KBM-7 (cell line): ENCODE measurements at places on chromosomes 12 and 14.

DNA sequence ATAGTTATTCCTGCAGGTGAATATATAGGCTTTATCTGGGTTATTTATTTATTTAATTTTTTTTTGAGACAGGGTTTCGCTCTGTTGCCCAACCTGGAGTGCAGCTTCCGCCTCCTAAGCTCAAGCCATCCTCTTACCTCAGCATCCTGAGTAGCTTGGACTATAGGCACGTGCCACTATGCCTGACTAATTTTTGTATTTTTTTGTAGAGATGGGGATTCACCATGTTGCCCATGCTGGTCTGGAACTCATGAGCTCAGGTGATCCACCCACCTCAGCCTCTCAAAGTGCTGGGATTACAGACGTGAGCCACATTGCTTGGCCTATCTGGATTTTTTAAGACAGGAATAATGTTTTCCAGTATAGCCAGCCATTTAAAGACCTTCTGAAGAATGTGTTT lies 2.0 kb downstream of the RAN start:
- DNase-seq = no peak

GRCh38 chr12:119230807-119231206 lies 52.1 kb downstream of the HSPB8 start:
- no peak for DNase-seq

DNA sequence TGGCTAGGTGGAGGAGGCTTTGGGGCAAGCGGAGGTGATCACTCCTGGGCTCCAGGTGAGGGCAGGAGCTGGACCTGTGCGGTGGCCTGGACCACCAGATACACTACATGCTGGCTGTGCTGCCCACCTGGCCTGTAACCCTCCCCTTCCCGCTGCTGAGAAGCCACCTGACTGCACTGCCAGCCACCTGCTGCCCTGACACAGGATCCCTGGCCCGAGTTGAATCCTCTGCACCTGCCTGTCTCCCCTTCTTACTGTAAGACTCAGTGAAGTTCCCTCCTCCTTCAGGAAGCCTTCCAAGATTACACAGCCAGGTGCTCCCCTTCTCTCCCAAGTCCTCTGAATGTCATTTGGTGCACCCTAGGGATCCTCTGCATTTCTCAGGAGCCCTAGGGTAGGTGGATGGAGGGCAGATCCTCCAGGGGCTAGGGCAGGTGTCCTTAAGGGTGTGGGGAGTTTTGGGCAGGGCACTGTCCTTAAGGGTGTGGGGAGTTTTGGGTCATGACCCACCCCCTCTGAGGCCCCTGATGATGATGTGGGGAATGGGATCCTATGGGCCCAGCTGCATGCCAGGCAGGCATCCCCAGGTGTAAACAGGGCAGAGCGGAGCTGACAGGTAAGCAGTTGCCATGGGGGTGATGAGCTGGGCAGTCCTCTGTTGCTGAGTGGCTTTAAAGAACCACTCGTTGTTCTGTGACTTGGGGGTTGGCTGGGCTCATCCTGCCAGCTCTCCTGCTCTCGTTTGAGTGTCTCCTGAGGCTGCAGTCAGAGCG lies 6.7 kb upstream of the MTA1 start:
- DNase-seq = no peak

GRCh38 chr12:1575408-1576401 lies 18.7 kb downstream of the FBXL14 start:
- DNase-seq = peak; percentile 36

DNA sequence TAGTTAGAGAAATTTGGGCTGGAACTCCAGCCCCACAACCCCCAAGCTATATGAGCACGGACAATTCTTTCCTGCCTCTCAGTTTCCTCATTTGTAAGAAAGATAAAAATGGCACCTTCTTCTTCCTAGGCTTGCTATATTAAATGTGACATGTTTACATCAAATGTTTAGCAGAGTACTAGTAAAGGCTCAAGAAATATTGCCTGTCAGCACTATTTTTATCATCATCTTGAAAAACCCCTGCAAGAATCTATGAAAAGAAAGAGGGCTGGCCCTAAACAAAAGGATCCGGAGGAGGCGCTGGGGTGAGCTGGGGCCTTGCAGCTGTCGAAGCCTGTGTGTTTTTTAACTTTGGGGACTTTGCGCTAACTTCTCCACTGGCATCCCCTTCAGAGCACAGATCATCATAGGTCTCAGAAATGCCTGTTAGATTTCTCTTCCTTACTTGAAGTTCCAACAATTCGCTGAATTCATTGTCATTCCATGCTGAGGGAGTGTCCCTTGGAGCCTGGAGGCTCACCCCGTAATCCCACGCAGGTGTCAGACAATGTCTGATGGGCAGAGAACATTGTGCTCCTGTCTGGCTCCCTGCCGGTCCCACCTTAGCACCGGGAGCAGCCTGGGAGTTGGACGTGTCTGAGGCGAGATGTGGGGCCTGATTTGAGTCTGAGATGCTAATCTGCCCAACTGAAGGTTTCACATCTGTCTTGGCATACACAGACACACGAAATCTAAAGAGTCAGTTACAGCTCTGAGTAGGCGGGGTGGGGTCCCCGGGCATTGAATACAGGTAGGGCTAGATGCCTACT lies 206.8 kb downstream of the NUAK1 start:
- DNase-seq = no peak

DNA sequence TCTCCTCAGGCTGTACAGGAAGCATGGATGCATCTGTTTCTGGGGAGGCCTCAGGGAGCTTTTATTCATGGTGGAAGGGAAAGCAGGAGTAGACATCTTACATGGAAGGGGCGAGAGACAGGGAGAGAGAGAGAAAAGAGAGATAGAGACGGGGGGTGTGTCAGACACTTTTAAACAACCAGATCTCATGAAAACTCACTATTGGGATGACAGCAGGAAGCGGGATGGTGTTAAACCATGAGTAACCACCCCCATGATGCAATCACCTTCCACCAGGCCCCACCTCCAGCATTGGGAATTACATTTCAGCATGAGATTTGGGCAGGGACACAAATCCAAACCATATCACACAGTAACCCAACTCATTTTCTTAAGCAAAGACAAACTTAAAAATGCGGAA lies 110.0 kb upstream of the EEA1 start:
- no peak for DNase-seq

DNA sequence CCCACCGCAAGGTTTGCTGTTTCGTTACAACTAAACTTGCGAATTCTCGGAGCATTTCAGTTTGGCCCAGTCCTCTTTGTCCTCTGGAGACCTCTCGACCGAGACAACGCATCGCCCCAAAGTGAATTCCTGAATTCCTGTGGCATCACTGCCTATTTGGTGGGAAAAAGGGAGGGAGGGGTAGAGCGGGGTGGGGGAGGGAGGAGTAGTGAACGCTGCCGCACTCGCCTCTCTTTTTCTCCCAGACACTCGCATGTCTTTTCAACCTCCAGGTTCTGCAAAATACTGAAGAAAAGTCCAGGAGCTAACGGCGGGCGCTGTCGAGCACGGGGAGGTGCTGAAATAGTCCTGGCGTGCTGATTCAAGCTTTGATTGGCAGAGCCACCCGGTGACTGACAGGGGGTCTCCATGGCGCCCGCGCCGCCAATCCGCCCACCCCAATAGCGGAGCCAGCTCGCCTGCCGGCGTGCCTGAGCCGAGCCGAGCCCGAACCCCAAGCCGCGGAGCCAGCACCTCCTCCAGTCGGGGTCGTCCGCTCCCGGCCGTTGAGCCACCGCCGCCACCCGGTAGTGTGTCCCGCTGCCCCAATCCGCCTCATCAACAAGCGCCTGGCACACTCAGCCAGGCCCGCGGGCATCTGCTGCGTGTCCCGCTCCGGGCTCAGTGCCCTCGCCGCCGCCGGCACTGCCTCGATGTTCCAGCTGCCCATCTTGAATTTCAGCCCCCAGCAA lies at the start of gene SIX6:
Gene SIX6 (plus strand): TSS at position 440 of the 731 bp plus-strand sequence. CDS start 253 bp downstream, at position 693.
- no peak for DNase-seq

DNA sequence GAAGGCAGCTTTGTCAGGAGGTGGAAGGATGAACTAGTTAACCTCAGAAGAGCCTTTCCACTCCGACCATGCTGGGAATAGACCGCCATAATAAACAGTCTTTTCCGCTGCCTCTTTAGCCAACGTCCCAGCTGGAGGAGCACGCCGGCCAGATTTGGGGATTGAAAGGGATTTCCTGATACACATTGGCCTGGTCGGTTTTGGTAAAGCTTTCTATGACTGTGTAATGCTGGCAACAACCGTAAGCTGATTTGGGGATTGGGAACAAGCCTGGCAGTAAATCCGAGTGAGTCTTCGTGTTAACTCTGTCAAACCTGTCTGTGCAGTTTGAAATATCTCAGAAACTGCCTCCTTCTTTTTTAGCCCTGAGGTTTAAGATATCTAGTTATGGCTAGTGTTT lies 87.0 kb downstream of the DAD1 start:
- no peak for DNase-seq

GRCh38 chr12:108616941-108617858 lies 16.5 kb downstream of the SELPLG start:
- DNase-seq = peak; percentile 71

GRCh38 chr14:93982230-93983007 lies 6.0 kb upstream of the ASB2 start:
- DNase-seq = no peak

GRCh38 chr12:45125997-45126396 lies 75.1 kb upstream of the DBX2 start:
- no peak for DNase-seq

DNA sequence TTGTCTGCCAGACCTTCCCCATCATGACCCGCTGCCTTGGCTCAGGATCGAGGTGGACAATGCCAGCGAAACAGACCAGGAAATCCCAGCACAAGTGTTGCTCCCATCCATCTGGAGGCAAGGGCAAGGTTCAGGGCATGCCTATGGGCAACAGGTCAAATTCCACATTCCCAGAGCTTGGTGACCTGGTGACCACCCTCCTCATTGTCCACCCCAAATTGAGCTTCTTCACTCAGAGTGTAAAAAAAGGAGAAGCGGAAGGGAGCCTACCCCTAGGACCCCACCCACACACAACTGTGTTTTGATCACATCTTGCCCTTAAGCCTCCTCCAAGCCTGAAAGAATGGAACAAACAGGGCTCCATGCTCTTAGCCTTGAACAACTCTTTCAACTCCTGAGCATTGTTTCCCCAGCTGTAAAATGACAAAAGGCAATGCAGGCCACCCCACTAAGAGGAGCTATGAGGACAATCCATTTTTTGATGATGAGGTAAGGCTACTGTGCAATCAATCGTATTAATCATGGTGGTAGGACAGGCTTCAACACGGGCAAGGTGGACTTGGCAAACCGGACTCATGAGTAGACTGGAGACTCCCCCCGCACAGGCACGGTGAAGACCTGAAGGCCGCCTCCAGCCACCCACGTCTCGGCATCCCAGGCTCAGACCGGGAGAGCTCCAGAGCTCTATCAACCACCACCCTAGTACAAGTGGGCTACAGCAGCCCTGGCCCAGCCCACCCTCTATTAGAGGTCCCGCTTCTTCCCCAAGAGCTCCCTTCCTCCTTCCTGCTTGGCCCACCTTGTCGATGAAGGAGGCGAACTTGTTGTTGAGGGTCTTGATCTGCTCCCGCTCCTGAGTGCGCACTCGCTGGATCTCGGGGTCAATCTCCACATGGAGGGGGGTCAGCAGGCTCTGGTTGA lies 866 bp downstream of the KRT79 start:
- no peak for DNase-seq

- no peak for DNase-seq
These were observed 89.1 kb upstream of the CPSF6 start for GRCh38 chr12:69150083-69150795.

GRCh38 chr12:96255077-96255476 lies 60.9 kb downstream of the ELK3 start:
- DNase-seq = no peak

DNA sequence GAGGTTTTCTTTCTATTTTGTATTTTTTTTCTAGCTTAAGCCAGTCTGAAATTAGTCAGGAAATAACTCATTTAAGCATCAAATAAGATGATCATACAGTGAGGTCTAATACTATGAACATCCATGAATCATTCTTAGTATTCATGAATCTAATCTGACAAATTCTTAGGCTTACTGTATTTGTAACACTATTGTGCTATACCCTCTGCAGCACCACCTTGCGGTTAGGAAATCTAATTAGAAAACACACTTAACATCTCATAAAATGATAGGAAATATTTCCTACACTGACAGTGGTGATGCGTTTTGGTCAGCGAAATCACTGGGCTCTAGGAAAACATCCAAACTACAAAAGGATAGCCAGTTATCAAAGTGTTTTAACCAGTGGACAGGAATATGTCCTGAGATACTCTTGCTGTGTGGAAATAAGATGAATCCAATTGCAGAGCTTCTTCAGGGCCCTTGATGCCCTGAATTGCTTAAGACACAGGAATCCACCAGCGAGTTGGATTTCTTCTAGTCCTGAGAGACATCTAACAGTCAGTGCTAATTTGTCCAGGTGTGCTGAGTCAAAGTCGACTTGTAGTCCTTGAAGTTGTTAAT lies 109.3 kb upstream of the MYF6 start:
- DNase-seq = peak; percentile 6

DNA sequence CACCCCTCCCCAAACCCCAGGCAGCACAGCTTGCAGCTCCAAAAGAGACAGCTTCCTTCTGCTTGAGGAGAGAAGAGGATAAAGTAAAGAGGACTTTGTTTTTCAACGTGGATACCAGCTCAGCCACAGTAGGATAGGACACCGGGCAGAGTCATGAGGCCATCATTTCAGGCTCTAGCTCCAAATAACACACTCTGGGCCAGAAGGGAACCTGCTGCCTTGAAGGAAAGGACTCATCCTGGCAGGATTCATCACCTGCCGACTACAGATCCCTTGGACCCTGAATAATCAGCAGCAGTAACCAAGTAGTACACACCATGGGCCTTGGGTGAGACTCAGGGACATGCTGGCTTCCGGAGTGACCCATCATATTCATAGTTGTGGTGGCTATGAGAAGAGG lies 10.4 kb upstream of the CKAP4 start:
- no peak for DNase-seq

GRCh38 chr12:110543252-110543959 lies 39.7 kb downstream of the PPTC7 start:
- DNase-seq = no peak

- DNase-seq = peak; percentile 9
These were observed 94.3 kb downstream of the C12orf42 start for GRCh38 chr12:103401421-103401820.

DNA sequence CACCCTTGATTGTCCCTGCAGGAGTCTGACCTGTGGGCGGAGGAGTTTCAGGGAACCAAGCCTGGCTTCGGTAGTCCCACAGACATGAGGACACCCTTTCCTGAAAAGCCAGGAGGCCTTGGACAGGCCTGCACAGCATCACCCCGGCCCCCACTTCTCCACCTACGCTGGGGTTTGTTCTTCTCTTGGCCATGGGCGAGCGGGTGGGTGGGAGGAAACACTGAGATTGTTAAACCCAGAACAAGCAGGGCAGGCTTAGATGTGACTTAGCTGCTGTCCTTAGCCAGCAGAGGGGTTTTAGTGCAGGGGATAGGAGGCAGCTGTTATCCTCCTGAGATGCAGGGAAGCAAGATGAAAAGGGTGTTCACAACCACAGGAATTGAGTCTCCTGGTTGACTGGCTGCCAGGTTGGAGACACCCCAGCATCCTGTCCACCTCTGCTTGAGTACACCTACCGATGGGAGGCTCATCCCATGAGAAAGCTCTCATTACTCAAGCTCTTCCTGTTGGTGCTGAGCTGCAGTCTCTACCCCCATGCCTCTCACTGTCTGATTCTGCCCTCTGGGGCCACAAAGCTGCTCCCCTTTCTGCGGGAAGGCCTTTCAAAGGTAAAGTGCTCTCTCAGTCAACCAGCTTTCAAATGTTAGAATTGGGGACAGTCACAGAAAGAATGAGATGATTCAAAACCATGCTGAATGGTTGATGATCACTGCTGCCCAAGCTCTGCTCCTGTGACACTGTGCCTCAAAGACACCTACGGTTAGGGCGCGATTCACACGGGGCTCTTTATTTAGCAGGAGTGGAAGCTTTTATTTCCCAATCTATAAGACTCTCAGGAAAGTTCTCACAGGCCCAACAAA lies 86.3 kb downstream of the IRF2BPL start:
- DNase-seq = no peak

- DNase-seq = no peak
These were observed 1317.4 kb upstream of the TMEM132C start for GRCh38 chr12:126949558-126949957.
